GM18507 (cell line): ENCODE measurements at places on chromosomes 1 and 21.
A peak's percentile ranks its signal among the peaks of the same experiment; 100 is the strongest.

GRCh38 chr1:31926252-31926651, 11.9 kb downstream of the PTP4A2 start:
- DNase-seq: no peak

GRCh38 chr1:115506924-115507589, 134.7 kb upstream of the VANGL1 start:
- no peak for DNase-seq

DNA sequence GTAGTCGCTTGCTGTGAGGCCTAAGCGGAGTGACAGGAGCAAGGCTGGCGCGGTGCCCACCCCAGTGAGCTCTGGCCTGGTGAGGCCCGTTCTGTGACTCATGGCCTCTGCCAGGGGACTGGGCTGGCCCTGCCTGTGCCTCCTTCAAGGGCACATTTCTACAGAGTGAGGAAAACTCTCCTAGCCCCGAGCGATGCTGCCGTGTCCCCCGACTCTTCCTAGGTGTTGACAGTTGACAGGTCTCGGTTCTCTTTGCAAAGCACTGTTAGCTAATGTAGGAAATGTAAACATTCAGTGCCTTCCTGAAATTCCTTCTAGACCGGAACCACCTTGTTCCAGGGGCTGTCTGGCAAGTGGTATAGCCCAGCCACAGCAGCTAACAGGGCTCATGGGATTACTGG, 43.9 kb downstream of the ABCG1 start:
- DNase-seq: no peak

DNA sequence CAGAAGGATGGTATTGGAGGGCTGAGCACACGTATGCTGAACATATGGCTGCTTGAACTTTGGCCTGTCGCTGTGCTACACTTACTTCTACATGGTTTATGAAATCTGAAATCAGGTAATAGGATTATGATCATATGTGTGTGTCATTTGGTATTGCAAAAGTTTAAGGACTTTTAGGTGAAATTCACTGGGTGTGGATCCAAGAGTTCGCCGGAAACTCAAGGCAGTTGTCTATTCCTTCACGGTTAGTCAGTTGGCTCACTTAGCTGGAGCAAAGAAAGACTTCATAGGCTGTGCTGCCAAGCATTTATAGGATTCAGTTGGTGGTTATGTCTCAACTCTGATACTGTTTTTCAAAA, 927 bp downstream of the UAP1 start:
- DNase-seq: no peak

DNA sequence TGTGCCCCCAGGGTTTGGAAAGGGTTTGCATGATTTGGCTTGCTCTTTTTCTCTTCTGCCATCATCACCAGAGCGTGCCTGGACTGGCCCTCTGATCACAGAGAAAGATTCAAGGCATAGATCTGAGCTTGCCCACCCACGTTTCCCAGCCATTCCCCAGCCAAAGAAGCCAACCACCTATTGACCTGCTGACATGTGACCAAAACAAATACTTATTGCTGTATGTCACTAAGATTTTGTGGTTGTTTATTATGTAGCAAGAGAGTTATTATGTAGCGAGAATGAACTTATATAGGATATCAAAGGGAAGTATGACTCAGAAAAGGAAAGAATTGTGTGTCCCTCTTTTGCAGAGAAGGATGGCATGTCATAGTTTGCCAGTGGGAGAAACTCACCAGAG, 59.9 kb downstream of the UBE2U start:
- no peak for DNase-seq

DNA sequence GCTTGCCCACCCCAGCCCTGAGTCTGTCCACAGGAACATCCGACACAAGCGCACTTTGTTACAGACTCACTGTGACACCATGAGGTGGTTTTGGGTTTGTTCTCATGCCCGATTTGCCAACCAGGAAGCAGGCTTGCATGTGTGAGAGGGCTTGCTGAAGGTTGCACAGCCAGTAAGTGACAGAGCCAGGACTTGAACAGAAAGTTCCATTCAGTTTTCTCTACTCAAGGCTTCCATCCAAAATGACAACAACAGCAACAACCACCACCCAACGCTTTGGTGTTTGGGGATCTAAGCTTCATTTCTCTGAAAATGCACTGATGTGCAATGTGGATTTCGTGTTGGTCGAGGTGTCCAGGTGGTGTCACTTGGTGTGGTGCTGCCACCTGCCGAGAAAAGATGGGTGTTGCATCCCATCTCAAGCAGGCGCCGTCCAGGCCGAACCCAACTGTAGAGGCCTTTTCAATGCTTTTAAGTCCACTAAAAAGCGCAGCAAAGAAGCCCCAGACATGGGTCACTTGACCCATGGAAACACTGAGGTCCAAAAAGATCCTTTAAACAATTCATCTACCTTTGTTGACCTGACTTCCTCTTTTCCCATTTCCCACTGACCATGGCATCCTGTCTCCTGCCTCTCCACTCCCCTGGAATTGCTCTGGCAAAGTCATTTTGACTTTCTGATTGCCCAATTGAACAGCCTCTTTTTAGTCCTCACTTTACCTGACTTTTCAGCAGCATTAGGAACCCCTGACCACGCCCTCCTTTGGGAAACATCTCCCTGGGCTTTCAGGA, 12.2 kb downstream of the CITED4 start:
- peak; percentile 60 for DNase-seq

GRCh38 chr1:238647877-238648276, 738.5 kb upstream of the CHRM3 start:
- no peak for DNase-seq

DNA sequence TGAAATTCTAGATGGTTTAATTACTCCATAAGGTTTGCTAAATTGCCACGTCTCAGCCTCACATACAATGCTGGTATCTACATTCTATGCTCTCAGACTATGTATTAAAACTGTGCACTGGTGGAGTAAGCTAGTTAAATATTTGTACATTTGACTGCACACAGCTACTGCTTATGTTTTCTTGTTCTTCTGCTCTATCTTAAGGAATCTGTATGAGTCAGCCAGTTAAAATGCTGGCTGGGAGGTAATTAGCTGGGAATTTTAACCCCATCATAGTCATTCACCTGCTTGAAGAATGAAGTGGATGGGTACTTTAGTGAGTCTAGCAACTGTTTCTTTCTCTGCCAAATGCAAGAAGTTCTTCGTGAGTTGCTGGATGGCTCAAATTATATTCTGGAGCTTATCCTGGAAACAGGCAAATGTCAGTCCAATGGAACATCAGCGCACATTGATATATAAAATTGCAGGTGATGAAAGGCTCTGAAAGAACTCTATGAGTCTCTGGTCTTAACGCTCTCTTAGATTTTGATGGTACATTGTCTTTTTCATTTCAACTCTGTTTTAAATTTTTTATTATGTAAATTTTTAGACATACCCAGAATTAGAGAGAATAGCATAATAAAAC, 83.4 kb downstream of the BACH1 start:
- DNase-seq: no peak

DNA sequence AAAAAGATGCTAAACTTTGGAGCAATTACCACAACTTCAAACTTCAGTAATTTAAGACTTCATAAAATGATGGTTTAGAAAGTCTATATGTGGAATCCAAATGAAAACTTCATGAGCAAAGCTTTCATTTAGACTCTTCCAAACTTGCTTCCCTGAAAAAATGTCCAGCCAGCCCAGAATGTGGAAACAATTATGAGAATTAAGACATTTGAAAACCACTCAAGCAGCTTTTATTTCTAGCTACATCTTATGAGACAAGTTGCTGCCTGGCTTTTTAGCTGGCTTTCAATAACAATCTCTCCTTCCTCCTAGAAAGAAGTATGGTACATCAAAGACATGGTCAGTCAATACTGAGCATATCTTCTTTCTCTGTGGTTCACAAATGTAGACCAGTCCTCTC, 21.8 kb downstream of the LPAR3 start:
- no peak for DNase-seq

GRCh38 chr1:72892461-72892860, 610.1 kb upstream of the NEGR1 start:
- DNase-seq: no peak

- no peak for DNase-seq
Measured at GRCh38 chr1:52028328-52028727, 5.3 kb downstream of the KTI12 start.

DNA sequence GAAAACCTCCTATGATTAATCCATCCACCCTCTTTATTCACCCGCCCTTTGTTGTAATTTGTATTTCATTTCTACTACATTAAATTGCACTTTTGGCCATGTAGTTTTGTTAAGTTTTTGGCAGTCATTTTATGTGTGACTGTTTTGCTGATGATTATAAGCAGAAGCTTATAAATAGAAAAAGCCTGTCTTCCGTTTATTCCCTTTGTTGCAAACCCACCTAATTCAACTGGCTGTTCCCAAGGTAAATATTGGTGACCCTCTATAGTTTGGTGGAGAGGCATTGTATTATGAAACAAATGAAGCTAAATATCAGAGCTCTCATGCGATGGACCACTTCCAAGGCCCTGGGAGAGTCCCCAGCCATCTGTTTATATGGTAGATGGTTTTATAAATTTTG, 36.7 kb upstream of the IGSF3 start:
- DNase-seq: no peak

GRCh38 chr1:53638360-53639035, 100.5 kb downstream of the GLIS1 start:
- no peak for DNase-seq

DNA sequence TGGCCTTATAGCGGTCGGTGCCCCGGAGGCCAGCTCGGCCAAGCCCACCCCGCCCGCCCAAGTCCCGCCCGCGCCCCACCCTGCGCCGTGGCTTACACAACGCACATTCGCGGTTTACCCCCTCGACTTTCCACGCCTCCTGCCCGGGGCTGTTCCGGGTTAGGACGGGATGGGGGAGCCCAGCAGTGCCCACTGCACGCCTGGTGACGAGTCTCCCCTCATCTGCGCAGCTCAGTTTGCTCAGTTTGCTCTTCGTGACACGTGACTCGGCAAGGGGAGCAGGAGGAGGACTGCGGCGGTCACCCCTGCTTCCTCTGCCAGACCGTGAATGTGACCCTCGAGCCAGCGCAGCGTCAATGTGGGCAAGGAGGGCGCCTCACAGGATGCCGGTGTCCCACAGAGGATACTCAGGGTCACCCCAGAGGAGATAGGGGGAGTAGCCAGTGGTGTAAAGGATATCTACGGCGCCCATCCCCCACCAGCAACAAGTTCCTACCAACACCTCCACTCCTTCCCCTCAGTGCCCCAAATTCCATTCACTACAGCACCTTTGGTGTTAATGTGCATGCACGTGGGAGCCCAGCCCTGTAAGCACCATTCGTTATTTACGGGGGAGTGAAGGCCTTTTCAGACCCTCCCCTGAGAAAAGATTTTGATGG, 350 bp upstream of the S100A6 start:
- DNase-seq: no peak

DNA sequence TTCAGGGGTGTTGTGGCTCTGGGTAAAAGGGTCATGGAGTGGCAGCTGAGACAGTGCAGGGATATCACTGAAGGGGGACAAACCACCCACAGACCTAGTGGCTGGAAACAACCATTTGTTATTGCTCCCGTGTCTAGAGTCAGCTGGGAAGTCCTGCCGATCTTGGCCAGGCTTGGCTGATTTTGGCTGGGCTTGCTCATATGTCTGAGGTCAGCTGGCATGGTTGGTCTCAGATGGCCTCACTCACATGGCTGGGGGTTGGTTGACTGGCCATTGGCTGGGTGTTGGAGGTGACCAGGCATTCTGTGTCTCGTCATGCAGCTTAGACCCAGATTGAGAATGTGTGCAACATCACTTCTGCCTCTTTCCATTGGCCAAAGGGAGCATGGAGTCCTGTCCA, 203.8 kb upstream of the POU3F1 start:
- no peak for DNase-seq

DNA sequence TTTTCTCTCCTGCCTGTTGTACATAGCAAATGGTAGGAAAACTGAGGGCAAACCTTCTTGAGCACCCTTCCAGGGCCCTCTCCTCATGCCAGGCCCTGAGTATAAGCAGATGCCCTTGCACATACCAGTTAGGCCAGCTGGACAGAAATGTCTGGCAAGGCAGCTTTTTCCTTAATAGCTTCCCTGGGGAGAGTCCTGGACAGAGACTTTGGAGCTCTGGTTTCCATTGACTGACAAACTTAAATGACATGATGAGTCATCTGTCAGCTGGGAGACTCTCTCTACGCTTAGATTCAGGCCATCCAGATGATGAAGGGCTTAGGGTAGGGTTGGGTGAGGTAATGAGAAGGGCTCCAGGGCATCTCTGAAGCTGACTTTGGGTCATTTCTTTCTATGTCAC, 317.5 kb downstream of the ASTN1 start:
- no peak for DNase-seq

DNA sequence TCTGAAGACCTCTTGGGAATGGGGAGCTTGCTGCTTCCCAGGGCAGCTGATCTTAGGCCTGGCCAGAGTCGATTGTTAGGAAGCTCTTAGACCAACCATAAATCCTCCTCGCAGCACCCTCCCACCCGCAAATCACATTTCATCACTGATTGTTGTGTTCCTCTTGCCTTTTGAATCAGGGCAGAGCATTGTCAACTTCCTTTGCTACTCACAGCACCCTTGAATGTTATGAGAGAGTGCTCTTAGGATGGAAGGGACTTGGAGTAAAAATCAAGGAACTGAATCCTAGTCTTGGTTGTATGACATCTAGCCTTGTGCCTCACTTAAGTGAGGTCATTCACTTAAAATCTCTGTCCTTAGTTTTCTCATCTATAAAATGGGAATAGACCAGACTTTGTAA, 3.0 kb downstream of the VASH2 start:
- DNase-seq: no peak

DNA sequence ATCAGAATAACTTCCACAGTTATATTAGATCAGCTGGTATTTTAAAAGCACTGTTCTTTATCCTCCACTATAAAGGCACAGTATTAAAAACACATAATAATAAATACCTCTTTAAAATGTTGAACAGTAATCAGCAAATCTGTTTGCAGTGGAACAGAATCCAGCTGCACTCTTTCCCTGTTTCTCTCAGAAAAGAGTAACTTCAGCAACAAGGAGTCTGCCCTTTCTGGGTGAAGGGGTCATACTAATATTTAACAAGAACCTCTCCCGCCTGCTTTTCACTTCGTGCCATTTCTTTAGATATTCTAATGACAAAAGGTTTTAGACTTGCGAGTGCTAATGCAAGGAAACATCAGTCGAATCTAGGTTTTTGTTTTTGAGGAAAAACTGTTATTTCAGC, 194.2 kb upstream of the FMN2 start:
- DNase-seq: no peak

DNA sequence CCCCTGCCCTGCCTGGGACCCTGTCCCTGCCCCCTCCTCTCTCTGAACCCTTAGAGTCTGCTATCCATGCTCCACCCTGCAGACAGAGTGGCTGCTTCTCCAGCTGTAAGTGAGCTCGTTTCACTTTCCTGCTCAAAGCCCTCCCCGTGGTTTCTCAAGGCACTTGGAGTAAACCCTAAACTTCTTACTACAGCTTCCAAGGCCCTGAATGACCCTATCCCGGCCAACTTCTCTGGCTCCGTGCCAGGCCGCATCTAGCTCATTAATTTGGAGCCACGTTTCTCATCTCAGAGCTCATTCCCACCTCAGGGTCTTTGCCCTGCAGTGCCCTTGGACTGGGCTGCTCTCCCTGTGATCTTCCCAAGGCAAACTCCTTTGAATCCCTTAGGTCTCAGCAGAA, 235.1 kb upstream of the RUNX1 start:
- DNase-seq: no peak
